ENCODE measurements at places on chromosomes 4 and X.

DNA sequence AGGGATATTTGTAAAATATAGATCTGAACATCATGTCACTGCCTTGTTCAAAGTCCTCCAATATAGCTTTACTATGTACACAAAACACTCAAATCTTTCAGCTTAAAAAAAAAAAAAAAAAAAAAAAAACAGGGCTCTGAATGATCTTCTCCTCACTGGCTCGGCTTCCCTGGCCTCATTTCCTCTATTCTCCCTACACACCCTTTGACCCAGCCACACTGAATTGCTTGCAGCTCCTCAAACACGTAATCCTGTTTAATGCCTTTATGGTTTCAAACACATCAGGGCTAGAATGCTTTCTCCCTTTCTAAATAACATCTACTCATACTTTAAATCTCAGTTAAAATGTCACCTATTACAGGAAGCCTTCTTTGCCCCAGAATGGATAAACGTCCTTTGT, 60.8 kb downstream of the MTMR8 start:
- no peak for DNase-seq

- DNase-seq = no peak
Observed at GRCh38 chr4:37243051-37243450, 1.5 kb upstream of the NWD2 start.

DNA sequence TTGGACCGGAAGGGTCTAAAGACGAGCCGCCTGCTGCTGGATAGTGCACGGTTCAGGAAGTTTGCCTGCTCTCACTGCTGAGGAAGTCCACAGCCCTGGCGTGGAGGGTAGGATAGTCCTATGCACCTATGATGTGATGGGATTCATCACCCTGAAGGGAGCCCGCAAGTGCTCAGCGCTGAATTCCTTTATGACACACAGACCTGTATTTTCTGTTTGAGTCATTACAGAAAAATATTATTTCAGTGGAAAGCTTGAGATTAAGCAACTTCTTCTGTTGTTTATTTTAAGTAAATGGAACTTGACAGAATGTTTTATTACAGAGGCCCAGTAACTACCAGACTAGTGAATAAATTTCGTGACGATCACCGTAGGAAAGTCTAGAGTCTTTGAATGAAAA, 123.2 kb downstream of the TRIML1 start:
- no peak for DNase-seq

DNA sequence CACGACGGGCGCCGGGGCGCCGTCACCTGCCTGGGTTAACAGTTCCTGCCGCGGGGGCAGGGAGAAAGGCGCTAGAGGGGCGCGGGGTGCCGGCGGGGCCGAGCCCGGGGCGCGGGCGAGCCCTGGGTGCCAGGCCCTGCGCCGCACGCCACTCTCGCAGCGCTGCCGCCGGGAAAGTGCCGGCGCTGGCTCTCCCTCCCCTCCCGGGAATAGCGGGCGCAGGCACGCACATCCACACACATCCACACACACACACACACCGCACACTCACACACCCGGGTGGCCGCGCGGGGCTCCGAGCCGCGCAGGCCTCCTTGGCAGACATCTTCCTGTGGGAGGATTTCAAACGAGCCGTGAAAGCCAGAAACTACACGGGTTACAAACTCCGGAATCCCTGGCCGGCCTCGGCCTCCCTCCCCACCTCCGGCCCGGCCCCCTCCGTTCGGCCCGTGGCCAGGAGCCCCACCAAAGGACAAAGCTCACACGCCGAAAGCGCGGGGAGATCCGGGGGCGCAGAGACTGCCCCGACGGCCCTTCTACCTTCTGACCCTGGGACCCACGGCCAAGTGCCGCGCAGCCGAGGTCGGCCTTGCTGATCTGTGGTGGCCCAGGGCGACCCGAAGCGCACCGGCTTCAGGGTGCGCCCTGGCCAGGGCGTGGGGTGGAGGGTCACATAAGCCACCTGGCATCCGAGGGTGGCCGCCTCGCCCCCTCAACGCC, 92.3 kb downstream of the BCOR start:
- DNase-seq = no peak

DNA sequence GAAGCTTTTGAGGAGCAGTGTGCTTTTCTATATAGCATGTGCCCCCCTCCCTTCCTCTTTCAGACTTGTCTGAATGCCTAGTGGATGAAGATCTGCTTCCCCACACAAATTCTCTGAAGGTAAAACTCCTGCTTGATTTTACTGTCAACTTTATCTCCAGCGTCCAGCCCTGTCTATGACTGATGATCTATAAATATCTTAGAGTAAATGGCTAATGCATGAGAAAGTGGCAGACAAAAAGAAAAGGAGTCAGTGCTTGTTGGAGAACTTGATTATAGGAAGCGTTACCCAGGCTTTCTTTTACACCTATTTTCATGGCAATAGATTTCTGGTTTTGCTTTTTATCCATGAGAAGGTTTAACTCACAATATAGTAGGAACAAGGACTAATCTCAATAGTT, 168.3 kb upstream of the HS3ST1 start:
- no peak for DNase-seq

DNA sequence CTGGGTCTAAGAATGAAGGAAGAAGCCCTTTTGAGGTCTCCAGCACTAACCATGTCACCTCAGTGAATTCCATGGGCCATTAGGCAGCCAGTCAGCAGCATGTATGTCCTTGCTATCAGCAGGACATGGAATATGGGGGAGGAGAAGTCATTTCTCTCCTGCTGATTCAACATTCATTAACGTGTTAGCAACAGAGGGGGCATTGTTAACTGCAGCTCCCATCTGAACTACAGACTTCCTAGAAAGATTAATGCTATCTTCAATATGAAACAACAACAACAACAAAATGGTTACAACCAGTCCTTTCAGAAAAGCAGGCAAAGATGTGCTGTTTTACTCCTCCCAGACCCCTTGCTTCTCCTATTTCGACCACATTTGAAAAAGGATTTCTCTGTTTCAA, 120.4 kb upstream of the SLC34A2 start:
- no peak for DNase-seq

GRCh38 chr4:45316257-45316656, 589.9 kb upstream of the GNPDA2 start:
- DNase-seq = no peak

- DNase-seq = no peak
Observed at GRCh38 chrX:44175455-44175854, 168.0 kb downstream of the EFHC2 start.

GRCh38 chr4:87584222-87584908, 24.0 kb upstream of the DSPP start:
- DNase-seq = no peak

- DNase-seq = no peak
Observed at GRCh38 chrX:117522725-117523700, 593.6 kb downstream of the KLHL13 start.

- DNase-seq = no peak
Observed at GRCh38 chr4:54102531-54103106, 2.7 kb downstream of the GSX2 start.

DNA sequence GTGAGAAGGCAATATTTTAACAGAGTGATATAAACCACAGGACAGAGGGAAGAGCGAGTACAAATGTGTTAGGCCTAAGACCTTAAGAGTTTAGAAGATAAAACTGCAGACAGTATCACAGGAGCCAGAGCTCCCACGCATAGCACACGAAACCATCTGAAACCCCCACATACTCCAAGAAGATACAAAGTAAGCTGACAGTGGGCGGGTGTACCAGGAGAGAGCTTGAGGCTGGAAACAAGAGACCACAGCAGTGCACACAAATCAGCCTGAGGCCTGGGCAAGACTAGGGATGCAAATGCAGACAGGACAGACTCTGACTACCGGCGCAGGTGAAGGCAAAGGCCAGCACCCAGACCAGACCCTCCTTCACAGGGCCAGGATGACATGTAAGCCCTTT, 54.1 kb upstream of the ARHGAP24 start:
- no peak for DNase-seq

DNA sequence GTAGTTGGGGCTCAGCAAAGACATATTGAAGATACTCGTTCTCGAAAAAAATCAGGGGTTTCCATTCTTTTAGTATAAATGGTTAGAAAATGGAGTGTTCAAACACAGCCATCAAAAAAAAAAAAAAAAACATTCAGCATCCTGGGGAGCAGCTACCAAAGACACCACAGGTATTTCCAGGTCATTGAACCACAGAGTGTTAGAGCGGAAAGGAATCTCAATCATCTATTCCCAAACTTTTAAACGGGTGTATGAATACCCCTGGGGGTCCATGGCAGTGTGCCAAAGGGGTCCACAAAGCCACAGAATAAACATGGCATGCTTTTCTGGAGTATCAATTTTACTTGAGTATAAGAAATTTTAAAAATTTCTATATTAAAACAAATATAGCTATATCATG, 6.9 kb upstream of the FGF16 start:
- no peak for DNase-seq

- DNase-seq = no peak
Observed at GRCh38 chr4:55358668-55359067, 12.6 kb downstream of the SRD5A3 start.

DNA sequence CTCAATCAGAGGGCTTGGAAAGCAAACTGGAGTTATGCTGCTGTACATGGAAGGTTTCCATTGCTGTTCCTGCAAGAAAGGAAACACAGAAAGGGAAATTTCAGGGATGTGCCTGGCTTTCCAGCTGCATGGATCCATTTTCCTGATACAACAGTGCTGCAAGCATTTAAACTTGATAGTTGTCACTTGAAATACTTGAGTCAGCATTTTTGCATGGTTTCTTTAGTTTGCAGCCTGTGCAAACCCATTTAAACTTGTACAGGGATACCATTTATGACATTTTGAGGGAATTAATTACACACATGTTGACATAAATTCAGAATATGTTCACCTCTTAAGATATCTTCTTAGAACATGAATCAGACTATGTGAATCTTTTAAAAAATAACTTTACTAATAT, 131.1 kb upstream of the RASGEF1B start:
- no peak for DNase-seq

GRCh38 chr4:15737255-15737654, 34.4 kb downstream of the BST1 start:
- no peak for DNase-seq

DNA sequence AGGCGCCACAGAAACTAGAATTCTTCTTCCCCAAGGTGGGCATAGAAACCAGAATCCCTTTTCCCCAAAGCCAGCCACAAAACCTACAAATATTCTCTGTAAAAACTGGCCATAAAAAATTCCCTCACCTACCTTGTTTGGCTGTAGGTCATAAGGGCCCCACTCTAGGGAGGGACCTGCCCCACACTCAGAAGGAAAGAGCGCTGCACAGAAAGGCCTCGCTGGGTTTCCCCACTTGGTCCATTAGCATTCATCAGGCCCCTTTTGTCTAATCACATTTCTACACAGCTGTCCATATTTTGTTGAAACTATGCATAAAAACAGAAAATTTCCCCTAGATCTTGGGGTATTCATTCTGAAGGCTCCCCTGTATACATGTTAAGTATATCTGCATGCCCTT, 54.1 kb downstream of the PHKA2 start:
- DNase-seq = no peak

GRCh38 chr4:165756836-165757235, 116.2 kb upstream of the TLL1 start:
- no peak for DNase-seq

- DNase-seq = no peak
Observed at GRCh38 chr4:184669251-184669650, 19.7 kb downstream of the PRIMPOL start.

DNA sequence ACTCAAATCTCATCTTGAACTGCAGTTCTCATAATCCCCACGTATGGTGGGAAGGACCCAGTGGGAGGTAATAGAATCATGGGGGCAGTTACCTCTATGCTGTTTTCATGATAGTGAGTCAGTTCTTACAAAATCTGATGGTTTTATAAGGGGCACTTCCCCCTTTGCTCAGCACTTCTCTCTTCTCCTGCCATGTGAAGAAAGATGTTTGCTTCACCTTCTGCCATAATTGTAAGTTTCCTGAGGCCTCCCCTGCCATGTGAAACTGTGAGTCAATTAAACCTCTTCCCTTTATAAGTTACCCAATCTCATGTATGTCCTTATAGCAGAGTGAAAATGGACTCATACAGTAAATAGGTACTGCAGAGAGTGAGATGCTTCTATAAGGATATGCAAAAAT, 1050.6 kb upstream of the GRIA3 start:
- DNase-seq = no peak

DNA sequence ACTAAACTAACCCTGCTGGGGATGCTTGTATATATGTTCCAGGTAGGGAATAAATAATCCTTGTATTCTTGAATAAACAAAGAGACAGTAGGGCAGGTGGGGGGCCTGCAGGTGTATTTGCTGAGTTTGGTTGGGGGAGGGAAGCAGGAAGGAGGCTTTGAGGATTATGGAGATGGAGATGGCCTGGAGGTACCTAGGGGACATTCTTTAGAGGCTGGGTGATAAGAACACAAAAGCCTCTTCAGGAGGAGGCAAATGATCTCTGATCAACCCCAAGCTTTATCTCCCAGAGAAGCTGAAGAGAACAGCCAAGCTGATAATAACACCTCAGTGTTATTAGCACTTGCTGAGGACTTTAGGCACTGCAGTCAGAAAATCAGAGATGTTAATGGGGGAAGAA, 187.7 kb downstream of the MGST2 start:
- DNase-seq = no peak

GRCh38 chr4:146640465-146641061, 1.9 kb downstream of the POU4F2 start:
- DNase-seq = no peak

GRCh38 chrX:133586443-133586842, 171.2 kb upstream of the GPC4 start:
- no peak for DNase-seq

GRCh38 chr4:76074993-76075600, 588 bp downstream of the ART3 start:
- DNase-seq = no peak

DNA sequence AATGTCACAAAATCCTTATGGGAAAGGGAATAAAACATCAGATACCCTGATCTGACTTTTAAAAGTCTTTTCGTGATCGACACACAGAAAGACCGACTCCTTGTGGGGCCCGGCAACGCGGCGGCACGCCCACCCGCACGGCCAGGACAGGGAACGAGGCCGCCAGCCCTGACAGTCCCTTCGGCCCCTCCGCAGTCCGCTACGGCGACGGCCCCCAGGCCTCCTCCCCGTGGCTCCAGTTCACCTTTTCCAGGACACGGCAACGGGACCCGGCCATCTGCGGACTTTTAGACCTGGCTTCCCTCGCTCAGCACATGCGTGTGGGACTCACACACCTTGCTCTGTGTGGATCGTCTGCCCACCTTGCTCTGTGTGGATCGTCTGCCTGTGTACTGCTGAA, 33.6 kb upstream of the GTPBP6 start:
- DNase-seq = no peak

GRCh38 chrX:9906919-9907318, 60.2 kb upstream of the CLDN34 start:
- no peak for DNase-seq

- no peak for DNase-seq
Observed at GRCh38 chrX:38704146-38704882, 96.9 kb upstream of the MID1IP1 start.

- no peak for DNase-seq
Observed at GRCh38 chr4:55903577-55903976, 45.2 kb upstream of the CEP135 start.

- no peak for DNase-seq
Observed at GRCh38 chr4:79575709-79576428, 167.8 kb upstream of the GK2 start.

- DNase-seq = no peak
Observed at GRCh38 chrX:20517565-20517964, 250.9 kb upstream of the RPS6KA3 start.

- no peak for DNase-seq
Observed at GRCh38 chr4:84499624-84499982, 511 bp upstream of the NKX6-1 start.

All from HS-27A (cell line).